ENCODE measurements at places on chromosomes 6 and 20.
A peak's percentile ranks its signal among the peaks of the same experiment; 100 is the strongest.

- peak; percentile 99 for DNase-seq
Observed at GRCh38 chr6:11207199-11207968, 25.1 kb downstream of the NEDD9 start.

DNA sequence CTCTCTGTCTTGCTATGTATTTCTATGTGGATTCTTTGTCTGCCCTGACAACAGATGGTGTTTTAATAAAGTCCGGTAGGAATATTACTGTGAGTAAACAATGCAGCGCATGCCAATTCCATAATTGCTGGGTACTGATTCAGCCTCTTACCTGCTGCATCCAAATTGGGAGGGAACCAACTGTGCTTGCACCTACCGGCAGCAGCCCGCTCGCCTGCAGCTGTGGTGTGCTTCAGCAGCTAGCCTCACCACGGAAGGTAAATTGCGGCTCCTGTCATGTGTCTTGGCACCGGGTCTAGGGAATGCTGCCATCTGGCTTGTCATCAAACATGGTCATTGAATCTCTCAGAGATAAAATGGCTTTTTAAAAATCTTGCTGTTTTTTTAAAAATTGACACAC is 704.8 kb upstream of the SLC35B3 start:
- DNase-seq = peak; percentile 22

DNA sequence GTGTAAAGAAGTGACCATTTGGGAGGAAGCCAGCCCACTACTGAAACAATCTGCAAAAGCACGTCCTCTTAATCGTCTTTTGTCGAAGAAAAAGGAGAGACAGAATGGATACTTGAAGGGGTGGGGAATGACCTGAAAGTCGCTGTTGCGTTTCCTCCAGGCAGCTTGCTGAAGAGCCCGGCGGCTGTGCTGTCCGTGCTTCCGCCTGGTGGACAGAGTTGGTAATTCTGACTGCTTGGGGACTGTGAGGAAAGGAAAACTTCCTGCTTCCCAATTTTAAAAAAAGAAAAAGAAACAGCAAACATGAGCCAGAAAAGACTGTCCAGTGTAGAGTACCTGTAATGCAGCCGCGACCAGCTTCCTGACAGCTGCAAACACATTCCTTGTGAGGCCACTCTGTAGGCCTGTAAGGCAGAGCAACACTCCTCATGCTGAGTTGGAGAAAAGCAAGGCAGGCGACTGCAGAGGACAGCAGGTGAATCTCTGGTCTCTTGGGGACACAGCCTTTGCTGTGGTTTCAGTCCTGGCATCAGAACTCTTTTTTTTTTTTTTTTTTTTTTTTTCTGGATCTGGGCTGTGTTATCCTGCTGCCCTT is 251.1 kb upstream of the TBX18 start:
- DNase-seq = no peak

- DNase-seq = peak; percentile 11
Observed at GRCh38 chr20:41482647-41483552, 116.3 kb upstream of the EMILIN3 start.

GRCh38 chr6:148271711-148272439 is 70.8 kb upstream of the SASH1 start:
- DNase-seq = peak; percentile 19

DNA sequence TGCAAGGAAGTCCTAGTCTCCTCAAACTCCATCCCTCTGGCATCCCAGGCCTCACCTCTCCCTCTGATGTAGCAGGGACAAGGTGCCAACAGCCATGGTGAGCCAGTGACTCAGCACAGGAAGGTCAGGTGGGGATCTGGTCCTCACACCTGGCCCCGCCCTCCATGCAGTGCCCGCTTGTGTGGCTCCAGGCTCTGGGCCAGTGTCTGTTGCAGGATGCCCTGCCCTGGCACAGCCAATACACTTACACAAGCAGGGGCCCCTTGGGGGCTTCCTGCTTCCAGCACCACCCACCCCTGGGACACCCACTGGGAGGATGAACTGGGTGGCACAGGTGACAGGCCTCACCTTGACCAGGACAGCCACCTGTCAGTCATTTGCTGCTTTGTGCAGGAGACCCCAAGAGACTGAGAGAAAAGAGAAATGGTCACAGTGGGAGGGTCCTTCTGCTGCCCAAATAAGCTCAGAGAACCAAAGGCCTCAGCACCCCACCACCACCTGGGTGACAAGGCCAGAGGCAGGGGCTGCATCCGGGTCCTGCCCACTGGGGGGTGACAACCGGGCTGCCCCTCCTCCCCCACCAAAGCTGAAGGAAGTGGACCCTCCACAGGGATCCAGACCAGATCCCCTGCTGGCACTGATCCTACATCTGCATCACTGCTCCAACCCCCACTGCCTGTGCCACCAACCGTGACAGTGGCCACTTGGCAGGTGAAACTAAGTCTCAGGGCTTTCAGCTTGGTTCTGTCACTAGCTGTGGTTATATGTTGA is 658.8 kb upstream of the DEFB115 start:
- no peak for DNase-seq

- no peak for DNase-seq
Observed at GRCh38 chr6:47646689-47647088, 51.7 kb upstream of the ADGRF4 start.

DNA sequence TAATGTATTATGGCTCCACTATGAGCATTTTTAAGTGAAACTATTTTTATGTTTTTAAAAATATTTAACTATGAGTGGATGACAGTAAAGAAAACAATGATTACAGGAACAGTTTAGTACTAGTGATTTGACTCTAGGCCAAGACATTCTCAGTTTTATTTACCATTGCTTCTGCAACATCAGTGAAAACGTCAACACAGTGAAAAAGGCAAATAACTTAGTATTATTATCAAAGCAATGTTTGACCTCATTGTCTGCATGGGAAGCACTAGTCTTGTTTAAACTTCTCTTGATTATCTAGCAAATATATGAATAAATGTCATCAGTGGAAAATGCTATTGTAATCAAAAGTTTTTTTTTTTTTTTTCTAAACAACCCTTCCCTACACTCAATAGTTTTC is 165.0 kb downstream of the HTR1B start:
- no peak for DNase-seq

- no peak for DNase-seq
Observed at GRCh38 chr20:24682496-24682985, 213.1 kb downstream of the SYNDIG1 start.

GRCh38 chr20:31713312-31714273 is 9.1 kb downstream of the BCL2L1 start:
- peak; percentile 83 for DNase-seq

- DNase-seq = no peak
Observed at GRCh38 chr6:16067568-16067967, 61.3 kb upstream of the MYLIP start.

- DNase-seq = no peak
Observed at GRCh38 chr6:90293319-90293953, 3.2 kb downstream of the BACH2 start.

DNA sequence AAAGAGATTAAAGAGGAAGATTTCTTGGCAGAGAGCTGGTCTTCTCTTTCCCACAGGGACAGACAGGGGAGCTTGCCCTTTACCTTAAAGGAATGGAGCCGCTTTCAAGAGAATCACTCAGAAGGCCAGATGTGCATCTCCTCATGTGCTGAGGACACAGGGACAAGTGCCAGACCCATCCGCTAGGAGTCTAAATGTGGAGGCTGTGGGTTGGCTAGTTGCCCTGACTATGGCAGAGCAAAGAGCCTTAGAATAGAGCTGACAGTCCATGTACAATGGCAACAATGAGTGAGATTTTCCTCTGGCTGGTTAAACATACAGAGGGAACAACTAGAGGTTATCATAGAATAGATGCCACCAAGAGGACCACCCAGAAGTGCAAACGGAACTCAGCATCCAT is 7.3 kb upstream of the DOK5 start:
- DNase-seq = no peak

- no peak for DNase-seq
Observed at GRCh38 chr6:37765182-37765775, 54.2 kb upstream of the ZFAND3 start.

DNA sequence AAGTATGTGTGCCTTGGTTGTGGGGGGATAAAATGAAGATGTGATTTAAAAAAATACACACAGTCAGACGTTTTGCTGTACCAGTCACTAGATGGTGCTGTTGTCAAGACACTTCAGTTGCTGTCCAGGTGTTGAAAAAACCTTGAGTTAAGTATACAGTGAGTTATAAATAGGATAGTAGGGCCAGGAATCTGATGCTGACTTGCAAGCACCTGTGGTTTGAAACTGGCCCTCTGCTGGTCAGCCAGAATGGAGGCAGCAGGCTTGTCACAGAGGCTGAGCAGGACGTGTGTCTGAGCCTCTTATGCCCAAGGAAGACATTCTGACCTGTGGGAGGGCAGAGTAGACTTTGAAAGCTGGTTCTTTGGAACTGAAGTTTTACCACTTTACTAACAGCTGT is 27.8 kb downstream of the RNF8 start:
- peak; percentile 68 for DNase-seq

DNA sequence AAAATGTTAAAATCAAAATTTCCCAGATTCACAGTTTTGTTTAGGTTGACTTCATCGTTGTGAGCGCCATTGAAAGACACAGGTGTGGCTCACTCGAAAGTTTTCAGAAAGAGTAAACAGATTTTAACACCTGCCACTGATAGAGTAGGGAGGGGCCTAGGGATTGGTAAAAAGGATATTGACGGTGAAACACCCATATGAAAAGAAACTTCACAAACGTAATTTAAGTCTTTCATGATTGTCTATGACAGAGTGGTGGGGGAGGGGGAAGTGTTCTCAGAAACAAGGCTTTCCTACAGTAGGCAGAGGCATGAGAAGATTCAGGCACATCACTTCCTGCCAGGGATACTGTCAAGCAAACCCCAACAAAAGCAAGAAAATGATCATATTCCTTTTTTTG is 101.4 kb downstream of the PERP start:
- no peak for DNase-seq
